Activated naive CD4-positive, alpha-beta T cell (primary cell): ENCODE measurements at places on chromosomes 6 and 20.

DNA sequence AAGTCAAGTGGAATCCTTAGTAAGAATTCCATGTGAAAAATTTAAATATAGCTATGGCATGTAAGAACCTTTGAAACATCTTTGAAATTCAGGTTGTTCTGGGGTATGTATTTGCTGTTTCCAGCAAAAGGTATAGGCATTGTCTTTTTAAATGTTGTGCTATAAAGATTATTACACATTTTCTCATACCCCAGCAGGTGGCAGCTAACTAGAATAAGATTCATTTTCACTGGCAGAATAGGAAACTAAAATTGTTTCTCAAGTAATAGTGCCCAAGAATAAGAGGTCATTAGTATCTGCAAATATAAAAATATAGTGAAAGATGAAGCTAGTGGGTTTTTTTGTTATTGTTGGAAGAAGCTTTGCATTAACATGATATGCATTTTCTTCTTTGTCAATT is 1.8 kb downstream of the GRIK2 start:
- DNase-seq = no peak

GRCh38 chr6:159602431-159603041 is 90.5 kb downstream of the SOD2 start:
- no peak for DNase-seq

DNA sequence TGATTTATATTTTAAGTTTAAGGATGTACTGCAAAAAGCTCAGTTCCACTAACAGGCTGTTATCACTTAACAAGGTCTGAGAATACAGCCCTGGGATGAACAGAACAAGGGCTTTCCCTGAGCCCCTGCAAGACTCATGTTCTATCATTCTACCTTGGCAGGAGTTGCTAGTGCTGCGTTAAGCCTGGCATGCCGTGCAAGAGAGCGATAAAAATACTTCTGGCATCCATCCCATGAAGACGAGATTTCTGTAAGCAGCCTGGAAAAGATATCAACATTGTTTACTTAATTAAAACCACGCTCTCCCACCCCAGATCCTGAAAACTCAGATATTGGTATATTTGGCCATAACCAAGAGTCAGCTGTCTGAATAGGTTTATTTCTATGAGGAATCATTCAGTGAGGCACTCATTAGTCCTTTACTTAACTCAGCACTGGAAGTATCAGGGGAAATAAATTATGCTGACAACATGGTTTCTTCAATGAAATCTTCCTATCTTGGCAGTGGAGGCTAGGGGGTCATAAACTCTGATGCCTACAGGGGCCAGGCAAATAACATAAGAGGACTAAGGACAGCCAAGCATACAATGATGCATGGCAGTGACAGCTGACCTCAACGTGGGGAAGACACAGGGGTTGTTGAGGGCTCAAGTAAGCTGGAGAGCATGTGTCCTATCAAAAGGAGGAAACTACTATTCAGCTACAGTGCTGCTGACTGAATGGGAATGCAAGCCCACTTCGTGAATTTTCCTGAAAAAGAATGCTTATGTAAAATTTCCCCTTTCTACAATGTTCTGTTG is 37.6 kb upstream of the LYRM2 start:
- no peak for DNase-seq

- DNase-seq = no peak
Measured at GRCh38 chr20:45154183-45154582, 20.5 kb upstream of the PI3 start.

DNA sequence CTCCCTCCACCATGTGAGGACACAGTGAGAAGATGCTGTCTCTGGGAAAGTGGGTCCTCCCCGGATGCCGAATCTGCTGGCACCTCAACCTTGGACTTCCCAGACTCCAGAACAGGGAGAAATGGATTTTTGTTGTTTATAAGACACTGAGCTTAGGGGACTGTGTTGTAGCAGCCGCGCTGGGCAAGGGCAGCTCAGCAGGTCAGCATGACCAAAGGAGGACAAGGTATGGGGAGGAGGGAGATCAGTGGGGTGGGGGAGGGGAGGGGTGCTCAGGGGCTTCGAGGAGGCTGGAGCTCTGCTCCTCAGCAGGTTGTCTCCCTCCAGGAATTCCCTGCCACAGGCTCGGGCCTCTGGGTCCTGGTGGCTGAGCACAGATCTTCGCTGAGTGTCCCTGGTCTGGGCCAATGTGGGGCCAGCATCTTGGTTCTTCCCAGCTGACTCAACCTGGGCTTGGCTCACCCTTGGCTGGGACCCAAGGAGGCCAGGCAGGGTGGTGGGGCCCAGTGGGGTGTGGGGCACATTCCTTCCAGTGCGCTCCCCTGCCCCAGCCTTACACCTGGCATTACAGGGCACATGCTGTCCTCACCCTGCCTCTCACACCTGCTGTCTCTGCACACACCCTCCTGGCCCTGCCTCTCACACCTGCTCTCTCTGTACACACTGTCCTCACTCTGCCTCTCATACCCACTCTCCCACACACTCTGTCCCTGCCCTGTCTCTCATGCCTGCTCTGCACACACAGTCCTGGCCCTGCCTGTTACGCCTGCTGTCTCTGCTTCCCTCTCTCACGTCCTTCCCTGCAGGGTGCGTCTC is 107.3 kb downstream of the SYCP2 start:
- no peak for DNase-seq

GRCh38 chr20:60046011-60046413 is 87.8 kb downstream of the CDH26 start:
- DNase-seq = no peak

- no peak for DNase-seq
Measured at GRCh38 chr20:16459019-16459700, 114.1 kb downstream of the KIF16B start.

GRCh38 chr6:125781314-125781868 is 9.4 kb upstream of the NCOA7 start:
- no peak for DNase-seq

DNA sequence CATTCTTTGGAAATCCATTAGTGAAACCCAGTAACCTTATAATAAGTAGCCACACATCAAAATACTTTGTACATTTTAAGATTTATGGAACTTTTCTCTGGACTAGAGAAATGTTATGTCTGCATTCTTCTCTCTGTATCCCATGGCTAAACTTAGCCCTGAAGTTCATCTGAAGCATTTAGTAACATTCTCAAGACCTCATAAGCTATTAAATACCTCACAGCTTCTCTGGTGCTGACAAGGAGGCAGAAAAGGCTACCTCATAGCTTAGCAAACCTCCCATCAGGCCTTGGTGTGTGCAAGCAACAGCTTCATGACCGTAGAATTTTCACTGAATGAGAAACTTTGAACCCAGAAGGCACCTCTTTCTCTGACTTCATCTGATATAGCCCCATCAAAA is 38.9 kb upstream of the HDGFL1 start:
- no peak for DNase-seq

- no peak for DNase-seq
Measured at GRCh38 chr6:39193201-39193791, 36.0 kb downstream of the KCNK5 start.

DNA sequence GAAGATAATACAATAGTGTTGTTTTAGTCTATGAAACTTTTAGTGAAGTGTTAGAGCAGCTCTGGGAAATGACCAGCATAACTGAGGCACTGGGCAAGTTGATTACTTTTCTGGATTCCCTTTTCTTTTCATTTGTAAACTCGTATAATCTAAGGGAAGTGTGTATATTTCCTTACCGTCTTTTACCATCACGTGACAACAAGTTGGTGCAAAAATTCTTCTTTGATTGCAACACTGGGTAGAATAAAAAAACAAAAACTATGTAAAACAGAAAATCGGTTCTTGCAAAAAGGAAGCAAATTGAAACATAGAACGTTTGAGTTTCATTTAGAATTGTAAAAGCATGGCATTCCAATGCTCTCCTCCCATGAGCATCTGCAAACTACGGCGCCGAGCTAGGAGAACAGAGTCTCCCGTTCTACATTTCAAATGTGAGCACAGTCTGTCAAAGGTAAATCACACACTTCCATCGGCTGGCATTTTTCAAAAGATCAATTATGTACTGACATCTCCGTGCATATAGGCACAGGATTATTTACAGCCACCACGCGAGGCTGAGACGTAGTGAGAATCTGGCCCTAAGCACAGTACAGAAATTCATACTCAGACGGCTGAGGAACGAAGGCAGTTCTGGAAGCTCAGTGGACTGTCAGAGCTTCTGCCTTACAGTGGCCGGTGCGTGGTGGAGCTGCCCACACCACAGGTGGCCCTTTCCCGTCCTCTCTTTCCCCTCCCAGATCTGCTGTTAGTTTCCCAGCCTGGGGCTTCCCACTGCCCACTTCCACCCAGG is 314.0 kb downstream of the BMP7 start:
- DNase-seq = no peak
